ENCODE measurements at places on chromosomes 3 and 15. TPM values are rescaled to one million over a fixed set of nuclear protein-coding genes. Genes with fewer than 3 reads are reported as not detected.

DNA sequence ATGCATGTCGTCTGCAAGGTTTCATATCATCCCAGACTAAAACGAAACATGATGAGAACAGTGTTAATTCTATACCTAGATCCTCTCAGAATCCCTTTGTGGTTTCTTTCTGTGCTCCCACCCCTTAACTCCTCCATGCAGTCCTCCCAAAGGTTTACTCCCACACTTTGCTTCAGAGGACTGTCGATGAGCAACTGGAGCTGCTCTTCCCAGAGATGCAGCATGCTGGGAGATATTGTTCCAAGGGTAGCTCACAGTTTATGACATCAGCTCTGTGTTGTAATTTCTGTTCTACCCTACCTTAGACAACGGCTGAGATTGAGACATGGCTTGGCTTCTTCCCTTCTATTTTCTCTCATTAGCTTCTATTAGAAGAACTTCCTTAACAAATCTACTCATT is 313.0 kb upstream of the COL8A1 start:
- no peaks in the 10 kb centered on the region for H3K4me1 ChIP-seq
- no peaks in the 10 kb centered on the region for H3K27me3 ChIP-seq
- no peak for DNase-seq
- no peak overlapping the region for H3K4me3 ChIP-seq
- no peak overlapping the region for H3K27ac ChIP-seq

DNA sequence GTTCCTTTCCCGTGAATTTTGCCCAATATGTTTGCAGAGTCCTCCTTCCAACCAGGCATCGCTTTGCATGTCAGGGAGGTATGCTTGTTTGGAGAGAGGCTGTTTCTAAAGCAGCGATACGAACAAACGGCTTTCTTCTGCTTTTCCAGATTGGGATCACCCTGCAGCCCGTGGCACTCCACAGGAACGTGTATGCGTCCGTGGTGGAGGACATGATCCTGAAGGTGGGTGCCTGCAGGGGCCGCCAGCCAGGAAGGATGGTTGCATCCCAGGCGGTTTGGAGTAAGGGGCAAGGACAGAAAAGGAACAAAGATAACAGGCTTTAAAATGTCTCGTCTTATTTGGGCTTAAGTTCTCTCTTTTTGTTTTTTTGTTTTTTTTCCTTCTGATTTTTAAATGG is 17.5 kb downstream of the MAP6D1 start:
- H3K4me3 ChIP-seq = no peak overlapping the region
- H3K36me3 ChIP-seq = peaks cover 67% of the 10 kb centered on the region
- H3K4me1 ChIP-seq = no peaks in the 10 kb centered on the region
- DNase-seq = no peak
- H3K27ac ChIP-seq = no peak overlapping the region

CADPS gene
- total RNA-seq = not detected

DNA sequence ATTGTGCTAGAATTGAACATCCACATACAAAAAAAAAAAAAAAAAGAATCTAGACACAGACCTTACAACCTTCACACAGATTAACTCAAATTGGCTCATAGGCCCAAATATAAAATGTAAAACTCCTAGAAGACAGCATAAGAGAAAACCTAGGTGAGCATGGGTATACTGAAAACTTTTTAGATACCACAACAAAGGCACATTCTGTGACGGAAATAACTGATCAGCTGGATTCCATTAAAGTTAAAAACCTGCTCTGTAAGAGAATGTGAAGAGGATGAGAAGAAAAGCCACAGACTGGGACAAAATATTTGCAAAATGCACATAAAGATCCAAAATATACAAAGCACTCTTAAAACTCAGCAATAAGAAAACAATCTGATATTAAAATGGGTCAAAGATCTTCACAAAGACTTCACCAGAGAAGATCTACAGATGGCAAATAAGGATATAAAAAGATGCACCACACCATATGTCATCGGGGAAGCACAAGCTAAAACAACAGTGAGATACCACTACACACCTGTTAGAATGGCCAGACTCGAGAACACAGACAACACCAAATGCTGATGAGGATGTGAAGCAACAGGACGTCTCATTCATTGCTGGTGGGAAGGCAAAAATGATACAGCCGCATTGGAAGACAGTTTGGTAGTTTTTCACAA is 167.9 kb downstream of the PDE8A start:
- DNase-seq = no peak
- H3K36me3 ChIP-seq = no peaks in the 10 kb centered on the region
- H3K4me3 ChIP-seq = no peak overlapping the region
- no peaks in the 10 kb centered on the region for H3K27me3 ChIP-seq
- peaks cover 4% of the 10 kb centered on the region for H3K4me1 ChIP-seq

ECE2 gene
- not detected for total RNA-seq

GRCh38 chr3:13793451-13793850 is 86.4 kb downstream of the WNT7A start:
- H3K4me1 ChIP-seq = no peaks in the 10 kb centered on the region
- H3K4me3 ChIP-seq = no peak overlapping the region
- H3K27ac ChIP-seq = no peak overlapping the region
- no peaks in the 10 kb centered on the region for H3K27me3 ChIP-seq

GRK7 gene
- not detected for total RNA-seq

GRCh38 chr15:40382580-40383456 is at the start of gene KNSTRN:
KNSTRN (plus strand) TSS chr15:40382721; CDS start chr15:40382836, 115 bp downstream.
- peak within 1 kb of the TSS; percentile 84 for H3K4me3 ChIP-seq
- DNase-seq = peak; percentile 97
- H3K27me3 ChIP-seq = no peaks in the 10 kb centered on the region
- peaks cover 11% of the 10 kb centered on the region for H3K36me3 ChIP-seq
- H3K4me1 ChIP-seq = peaks cover 69% of the 10 kb centered on the region
- peak within 1 kb of the TSS; percentile 97 for H3K27ac ChIP-seq

DNA sequence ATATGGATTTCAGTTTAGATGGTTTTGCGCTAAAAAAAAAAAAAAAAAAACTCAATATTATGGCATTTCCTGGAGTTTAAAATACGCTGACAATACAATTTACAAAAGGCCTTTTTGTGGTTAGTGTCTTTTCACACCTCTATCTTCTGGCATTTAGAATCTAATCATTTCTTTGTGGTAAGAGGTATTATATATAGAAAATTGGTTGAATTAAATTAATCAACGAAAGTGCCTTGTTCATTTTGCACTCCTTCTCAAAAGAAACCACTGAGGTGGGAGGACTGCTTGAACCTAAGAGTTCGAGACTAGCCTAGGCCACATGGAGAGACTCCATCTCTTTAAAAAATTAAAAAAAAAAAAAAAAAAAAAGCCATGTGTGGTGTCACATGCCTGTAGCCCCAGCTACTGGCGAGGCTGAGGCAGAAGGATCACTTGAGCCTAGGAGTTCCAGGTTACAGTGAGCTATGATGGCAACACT is 90.0 kb upstream of the ICE2 start:
- H3K4me3 ChIP-seq = no peak overlapping the region
- no peak for DNase-seq
- no peaks in the 10 kb centered on the region for H3K27me3 ChIP-seq
- H3K27ac ChIP-seq = no peak overlapping the region

DNA sequence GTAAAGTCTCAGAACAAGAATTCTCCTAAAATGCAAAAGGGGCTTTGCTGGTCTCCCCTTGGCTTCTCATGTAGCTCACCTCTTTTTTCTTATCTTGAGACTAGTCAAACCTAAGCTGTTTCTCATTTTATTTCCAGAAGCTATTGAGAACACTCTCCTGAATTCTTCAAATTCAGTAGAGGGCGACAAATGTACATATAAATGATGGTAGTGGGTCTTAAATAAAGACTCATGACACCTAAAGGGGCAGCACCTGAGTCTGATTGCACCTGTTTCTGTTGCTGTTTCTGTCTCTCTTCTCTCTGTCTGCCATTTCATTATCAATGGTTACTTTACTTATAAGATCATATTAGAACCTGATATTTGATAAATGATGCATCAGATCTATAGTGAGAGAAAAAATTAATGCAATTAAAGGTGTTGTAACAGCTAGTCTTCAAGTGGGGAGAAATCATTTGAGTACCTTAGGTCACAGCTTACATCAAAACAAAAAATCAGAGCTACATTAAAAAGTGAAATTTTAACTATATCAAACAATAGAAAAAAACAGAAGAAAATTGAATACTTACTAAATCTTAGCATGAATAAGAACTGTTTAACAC is 7.0 kb downstream of the ADIPOQ start:
- H3K36me3 ChIP-seq = no peaks in the 10 kb centered on the region
- H3K27ac ChIP-seq = no peak overlapping the region
- no peak for DNase-seq
- H3K4me3 ChIP-seq = no peak overlapping the region
- H3K27me3 ChIP-seq = no peaks in the 10 kb centered on the region
- no peaks in the 10 kb centered on the region for H3K4me1 ChIP-seq

TNFAIP8L3 gene
- total RNA-seq = 3.9 TPM

OSTN gene
- not detected for total RNA-seq

GRCh38 chr3:49349348-49350114 is 8.6 kb downstream of the GPX1 start:
- no peak overlapping the region for H3K4me3 ChIP-seq
- no peaks in the 10 kb centered on the region for H3K36me3 ChIP-seq
- H3K27ac ChIP-seq = no peak overlapping the region
- no peaks in the 10 kb centered on the region for H3K27me3 ChIP-seq

LYZL4 gene
- total RNA-seq = not detected

ISL2 gene
- not detected for total RNA-seq

TTLL13 gene
- not detected for total RNA-seq

GRCh38 chr15:48890375-48890972 is 12.5 kb downstream of the EID1 start:
- no peaks in the 10 kb centered on the region for H3K36me3 ChIP-seq
- no peaks in the 10 kb centered on the region for H3K4me1 ChIP-seq
- DNase-seq = no peak
- no peak overlapping the region for H3K4me3 ChIP-seq
- H3K27ac ChIP-seq = no peak overlapping the region
- no peaks in the 10 kb centered on the region for H3K27me3 ChIP-seq
